ENCODE measurements at places on chromosomes 4 and X. TPM values are rescaled to one million over a fixed set of nuclear protein-coding genes. Genes with fewer than 3 reads are reported as not detected.
A peak's percentile ranks its signal among the peaks of the same experiment; 100 is the strongest.

The NR3C2 gene
- 4.5 TPM for polyA plus RNA-seq

DNA sequence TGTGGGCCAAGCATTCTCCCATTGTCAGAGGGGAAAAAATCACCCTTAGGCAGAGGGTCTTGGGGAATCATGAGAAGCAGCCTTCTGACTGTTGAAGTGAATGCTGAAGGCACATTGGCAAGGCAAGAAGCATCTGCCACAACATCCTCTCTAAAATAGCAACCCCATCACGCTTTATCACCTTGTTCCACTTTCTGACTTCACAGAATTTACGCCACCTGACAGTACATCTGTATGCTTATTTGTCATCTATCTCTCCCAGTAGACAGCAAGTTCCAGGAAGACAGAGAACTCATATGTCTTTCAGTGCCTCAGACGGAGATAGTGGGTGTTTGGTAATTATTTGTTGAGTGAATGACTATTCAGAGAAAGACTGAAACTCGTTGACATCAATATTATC lies 68.4 kb upstream of the SCML1 start:
- H3K27me3 ChIP-seq: no peaks in the 10 kb centered on the region
- no peaks in the 10 kb centered on the region for H3K36me3 ChIP-seq
- no peak overlapping the region for H3K4me3 ChIP-seq
- H3K4me1 ChIP-seq: no peaks in the 10 kb centered on the region

- DNase-seq: no peak
- H3K36me3 ChIP-seq: no peaks in the 10 kb centered on the region
- no peaks in the 10 kb centered on the region for H3K27me3 ChIP-seq
- H3K4me3 ChIP-seq: no peak overlapping the region
Observed at GRCh38 chr4:181046809-181047208, 1196.4 kb upstream of the TENM3 start.

DNA sequence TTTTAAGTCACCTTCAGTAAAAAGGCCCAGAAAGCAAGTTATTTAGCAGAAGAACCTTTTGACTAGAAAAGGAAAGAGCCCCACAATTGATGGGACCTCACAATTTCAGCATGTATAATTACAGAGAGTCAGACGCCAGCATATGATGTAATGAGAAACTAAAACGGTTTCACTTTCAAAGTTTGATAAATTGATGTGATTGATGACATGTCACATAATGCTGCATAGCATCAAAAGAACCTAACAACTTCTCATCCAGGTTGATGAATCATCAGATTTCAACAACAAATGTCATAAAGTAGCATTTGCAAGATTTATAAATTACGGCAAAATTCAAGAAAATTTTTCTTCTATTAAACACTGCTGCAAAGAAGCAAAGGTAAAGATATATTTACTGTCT lies 3.9 kb upstream of the GAR1 start:
- no peak overlapping the region for H3K27ac ChIP-seq
- DNase-seq: no peak
- no peaks in the 10 kb centered on the region for H3K36me3 ChIP-seq

DNA sequence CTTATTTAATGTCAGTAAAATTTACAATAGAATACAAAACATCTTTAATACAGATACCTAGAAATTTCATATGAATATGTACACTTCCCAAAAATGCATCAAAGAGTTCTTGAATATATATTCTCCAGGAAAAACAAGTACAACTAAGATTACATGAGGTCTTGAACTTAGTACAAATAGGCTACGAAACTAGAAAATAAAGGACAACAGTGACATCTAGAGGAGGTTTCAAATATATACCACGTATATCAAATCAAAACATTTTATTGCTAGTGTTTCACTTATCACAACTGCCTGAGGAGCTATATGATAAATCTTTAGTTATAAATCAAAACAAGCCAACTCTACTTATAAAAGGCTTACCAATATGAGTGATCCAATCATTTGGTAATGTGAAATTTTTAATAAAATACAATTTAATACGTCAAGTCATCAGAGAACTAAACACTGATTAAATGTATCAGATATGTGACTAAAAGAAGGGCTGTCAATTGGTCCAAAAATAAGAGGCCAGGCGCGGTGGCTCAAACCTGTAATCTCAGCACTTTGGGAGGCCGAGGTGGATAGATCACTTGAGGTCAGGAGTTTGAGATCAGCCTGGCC lies 36.6 kb downstream of the ANAPC10 start:
- H3K27ac ChIP-seq: no peak overlapping the region
- H3K4me1 ChIP-seq: peaks cover 6% of the 10 kb centered on the region
- no peak overlapping the region for H3K4me3 ChIP-seq
- DNase-seq: peak; percentile 73
- H3K36me3 ChIP-seq: no peaks in the 10 kb centered on the region
- H3K27me3 ChIP-seq: no peaks in the 10 kb centered on the region

- H3K27ac ChIP-seq: no peak overlapping the region
- no peak overlapping the region for H3K4me3 ChIP-seq
- H3K27me3 ChIP-seq: no peaks in the 10 kb centered on the region
- no peak for DNase-seq
Observed at GRCh38 chr4:146346276-146346675, 131.9 kb downstream of the REELD1 start.

- H3K4me1 ChIP-seq: no peaks in the 10 kb centered on the region
- no peak overlapping the region for H3K4me3 ChIP-seq
- DNase-seq: no peak
- no peak overlapping the region for H3K27ac ChIP-seq
Observed at GRCh38 chr4:182085051-182085480, 158.1 kb upstream of the TENM3 start.

- H3K27ac ChIP-seq: no peak overlapping the region
- H3K36me3 ChIP-seq: no peaks in the 10 kb centered on the region
Observed at GRCh38 chrX:110723844-110724243, 71.8 kb downstream of the CHRDL1 start.

All from endothelial cell of umbilical vein (primary cell).